ENCODE measurements at places on chromosomes 5 and 9.
A peak's percentile ranks its signal among the peaks of the same experiment; 100 is the strongest.

GRCh38 chr5:3595006-3595961, at the start of gene IRX1:
Gene IRX1, plus strand, starts transcription at chr5:3595832. Its CDS starts 274 bp downstream, at chr5:3596106.
- no peak for DNase-seq

DNA sequence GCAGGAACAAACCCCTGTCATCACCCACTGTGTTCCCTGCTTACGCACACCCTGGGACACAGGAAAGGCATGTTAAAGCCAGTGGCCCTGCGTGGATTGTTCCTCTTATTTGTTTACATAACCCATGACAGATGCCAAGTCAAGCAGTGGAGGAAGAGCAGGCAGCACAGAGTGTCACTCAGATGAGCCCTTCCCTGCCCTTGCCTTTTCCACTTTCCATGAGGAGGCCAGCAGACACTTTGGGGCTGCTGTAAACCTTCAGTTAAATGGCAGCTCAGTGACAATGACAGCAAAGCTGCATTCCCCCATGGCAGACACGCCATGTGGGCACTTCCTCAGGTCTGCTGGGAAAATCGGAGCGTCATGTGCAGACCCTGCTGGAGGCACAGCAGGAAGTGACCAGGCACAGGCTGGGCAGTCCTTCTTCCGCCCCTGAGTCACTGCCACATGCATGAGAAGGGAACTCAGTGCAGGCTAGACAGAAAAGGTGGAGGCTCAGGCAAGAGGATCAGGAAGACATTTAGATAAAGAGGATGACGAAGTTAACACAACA, 216.8 kb upstream of the PIK3R1 start:
- DNase-seq: peak; percentile 87

- no peak for DNase-seq
These were observed 176.1 kb downstream of the PCSK1 start for GRCh38 chr5:96256795-96257470.

DNA sequence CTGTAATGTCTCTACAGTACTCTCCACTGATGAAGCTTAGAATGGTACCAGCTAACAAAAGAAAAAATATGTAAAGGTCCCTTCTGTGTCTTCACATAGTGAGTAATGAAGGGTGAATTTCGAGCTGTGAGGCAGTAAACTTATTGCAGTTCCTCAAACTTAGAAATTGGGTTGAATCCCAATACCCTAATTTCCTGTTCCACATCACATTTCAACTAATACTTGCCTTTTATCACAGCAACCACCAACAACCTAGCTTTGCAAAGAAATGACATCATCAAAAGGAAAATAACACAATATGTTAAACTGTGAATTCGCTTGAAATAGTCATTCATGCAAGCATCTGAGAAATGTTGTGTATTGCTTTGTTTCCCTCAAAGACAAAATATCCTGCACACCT, 9.4 kb upstream of the TNFAIP8 start:
- no peak for DNase-seq

DNA sequence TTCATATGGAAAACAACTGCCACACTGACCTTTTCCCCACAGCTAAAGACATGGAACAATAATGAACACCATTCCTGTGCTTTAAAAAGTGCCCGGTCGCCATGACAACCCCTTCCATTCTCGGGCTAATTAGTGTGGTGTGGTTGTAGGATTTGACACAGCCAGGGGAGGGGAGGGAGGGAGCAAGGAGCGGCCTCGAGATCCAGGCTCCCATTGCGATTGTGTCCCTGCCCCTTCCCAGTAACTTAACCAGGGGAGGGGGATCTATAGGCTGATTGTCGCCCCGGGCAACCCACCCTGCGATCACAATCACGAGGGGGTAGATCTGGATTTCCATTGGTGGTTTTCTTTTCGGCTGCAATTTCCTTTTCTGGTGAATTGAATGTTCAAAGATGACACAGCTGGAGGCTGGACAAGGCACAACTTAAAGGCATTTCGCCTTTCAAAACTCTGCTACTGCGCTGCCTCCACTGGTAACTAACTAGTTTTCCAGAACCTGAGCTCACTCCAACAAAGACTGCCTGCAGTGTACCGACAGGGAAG, 96.7 kb upstream of the RETREG1 start:
- DNase-seq: no peak

DNA sequence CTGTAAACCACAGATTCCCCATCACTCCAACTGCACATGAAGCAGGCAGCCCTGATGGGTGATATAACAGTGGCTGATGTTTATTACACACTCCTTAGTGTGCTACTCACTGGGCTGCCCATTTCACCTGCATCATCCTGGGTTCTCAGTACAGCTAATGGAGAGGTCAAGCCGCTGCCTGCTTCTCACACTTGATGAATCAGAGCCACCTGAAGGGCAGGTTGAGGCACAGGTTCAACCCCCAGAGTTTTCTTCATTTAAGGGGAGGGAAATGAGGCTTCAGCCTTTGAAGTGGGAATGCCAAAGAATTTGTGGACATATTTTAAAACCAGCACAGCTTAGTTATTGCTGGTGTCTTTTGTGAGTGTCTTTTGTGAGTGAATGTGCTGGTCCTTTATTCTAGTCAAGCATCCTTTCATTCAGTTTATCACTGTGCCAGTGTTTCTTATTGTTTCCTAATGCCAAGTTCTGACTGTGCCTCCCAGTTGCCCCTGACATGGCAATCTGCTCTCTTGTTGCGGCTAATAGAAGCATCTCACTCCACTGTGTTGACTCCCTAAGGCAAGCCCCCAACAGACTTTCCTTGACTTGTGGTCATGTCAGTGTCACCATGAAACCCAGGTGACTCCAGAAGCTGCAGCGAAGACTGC, 109.2 kb downstream of the FBXL7 start:
- no peak for DNase-seq

GRCh38 chr9:129442803-129443511, 177.9 kb downstream of the C9orf50 start:
- no peak for DNase-seq

DNA sequence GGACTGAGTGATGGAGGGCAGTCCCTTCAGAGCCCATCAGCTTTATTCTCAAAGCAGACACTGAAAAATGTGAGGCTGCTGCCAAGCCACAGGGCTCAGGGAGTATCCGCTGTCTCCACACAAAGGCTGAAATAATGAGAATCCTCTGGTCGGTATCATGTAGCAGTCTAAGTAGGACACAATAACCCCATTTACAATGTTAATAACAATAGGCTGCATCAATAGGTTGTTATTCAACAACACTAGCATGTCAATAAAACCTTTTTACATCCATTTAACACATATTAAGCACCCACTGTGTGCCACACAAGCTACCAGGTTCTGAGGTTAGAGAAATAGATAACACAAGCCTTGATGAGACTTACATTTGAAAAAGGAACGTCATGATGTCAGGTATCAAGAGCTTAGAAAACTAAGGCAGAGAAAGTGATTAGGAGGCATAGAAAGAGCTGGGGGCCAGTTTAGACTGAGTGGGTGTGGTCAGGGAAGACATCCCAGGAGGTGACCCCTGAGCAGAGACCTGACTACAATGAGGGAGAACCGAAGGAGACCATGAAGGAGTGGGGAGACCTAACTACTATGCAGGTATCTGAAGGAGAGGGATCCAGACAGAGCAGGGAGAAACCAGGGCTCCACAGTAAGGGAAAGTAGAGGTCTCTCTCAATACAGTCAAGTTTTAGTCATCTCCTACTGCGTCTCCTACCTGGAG, 140.1 kb upstream of the GRIA1 start:
- no peak for DNase-seq

- DNase-seq: peak; percentile 27
These were observed 9.0 kb downstream of the CREBRF start for GRCh38 chr5:173065155-173065554.

GRCh38 chr9:113967380-113967779, 91.3 kb downstream of the ZNF618 start:
- no peak for DNase-seq

DNA sequence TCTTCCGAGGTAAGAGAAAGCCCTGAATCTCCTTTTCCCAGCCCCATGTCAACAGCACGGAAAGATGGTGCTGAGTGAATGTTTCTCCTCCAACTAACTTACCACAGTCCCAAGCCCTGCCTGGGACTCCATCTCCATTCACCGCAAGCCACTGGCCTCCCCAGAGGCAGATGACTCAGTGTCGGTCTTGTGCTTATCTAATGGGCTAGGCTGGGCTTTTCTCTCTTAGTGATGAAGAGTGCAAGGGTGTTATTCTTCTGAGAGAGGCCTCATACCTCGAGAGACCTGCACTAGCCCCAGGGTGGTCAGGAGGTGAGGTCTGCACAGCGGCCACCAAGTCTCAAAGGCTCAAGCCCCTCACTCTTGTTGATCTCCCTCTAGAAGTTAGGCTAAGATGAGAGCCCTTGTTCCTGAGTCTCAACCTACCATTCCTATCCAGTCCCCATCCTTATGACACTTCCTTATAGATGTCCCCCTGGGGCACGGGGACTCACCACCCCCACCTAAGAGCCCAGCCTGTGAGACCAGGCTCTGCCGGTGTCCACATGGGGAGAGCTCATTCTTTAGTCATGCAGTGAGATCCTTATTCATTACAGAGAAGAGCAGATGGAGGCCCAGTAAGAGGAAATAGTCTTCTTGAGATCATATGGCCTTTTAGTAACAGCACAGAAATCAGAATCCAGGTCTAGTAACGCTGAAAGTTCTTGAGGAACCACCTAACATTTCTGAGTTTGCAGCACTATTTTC, 127.0 kb downstream of the SAXO1 start:
- DNase-seq: no peak

DNA sequence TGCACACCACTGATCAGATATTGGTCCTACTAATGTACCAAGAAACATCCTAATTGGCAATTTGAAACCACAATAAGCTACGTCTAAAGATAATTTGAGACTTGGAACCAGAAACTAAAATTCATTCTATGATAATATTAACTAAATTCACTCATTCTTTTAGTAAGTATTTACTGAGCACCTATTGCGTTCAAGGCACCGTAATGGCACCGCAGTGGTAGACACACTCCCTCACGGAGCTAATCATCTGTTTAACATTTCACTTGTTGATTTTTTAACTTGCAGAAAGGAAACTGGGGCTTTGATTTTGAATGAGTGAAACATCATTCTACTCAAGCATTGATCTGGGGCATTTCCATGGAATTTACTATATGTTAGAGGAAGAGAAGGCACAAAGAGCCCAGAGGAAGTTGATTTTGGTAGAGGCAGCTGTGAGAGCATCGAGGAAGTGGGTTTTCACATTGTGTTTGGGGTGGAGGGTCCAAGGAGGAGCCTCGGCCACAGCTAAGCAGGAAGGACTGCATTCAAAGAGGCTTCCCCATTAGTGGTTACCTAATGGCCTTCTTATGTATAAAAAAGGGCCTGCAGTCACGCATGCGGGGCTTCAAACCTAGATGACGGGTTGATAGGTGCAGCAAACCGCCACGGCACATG, 7.1 kb downstream of the RAPGEF1 start:
- peak; percentile 61 for DNase-seq

GRCh38 chr5:99029172-99029571, 100.4 kb upstream of the CHD1 start:
- no peak for DNase-seq

DNA sequence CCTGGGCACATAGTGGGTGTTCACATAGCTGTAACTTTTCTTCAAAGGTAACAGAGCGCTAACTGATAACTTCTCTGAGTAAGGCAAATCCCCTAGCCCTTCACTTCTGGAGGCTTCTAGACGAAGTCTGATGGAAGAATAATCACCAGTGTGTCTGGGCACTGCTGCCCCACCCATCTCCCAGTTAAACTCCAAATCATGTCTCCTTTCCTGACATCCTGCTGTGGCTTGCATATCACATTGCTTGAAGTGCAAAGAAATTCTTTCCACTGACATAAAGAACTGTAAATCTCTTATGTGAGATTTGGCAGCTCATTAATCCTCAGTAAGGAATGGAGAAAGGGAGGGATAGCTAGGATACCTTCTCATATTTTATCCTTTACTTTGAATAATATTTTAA, 74.6 kb downstream of the MARCHF11 start:
- no peak for DNase-seq

DNA sequence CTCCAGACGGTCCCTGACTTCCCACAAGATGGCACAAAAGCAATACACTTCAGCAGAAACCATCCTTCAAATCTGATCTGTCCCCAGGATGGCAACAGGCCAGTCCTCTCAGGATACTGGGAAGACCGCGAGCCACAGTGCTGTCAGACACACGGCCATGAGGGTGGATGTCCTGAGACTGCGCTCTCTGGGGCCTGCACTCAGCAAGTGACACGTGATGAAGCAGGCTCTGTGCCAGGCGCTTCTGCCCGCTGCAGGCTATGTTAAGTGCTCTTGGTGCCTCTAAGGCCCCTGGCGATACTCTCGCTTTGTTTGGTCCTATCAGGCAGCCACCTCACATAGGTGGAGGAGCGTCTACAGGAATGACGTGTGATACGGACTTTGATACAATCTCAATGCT, 7.1 kb downstream of the BRD9 start:
- DNase-seq: no peak

DNA sequence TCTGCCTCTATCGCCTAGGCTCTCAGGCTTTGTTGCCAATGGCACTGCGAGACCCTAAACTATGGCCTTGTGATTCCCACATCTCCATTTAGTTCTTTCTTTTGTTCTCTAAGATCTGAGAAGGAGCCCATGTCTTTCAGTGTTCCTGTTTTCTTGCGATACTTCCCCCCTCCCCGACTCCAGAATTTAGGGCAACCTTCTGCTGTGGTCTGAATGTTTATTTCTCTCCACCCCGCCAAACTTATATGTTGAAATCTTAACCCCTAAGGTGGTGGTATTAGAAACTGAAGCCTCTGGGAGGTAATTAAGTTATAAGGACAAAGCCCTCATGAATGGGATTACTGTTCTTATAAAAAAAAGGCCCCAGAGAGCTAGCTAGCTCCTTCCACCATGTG, 6.4 kb downstream of the TMC1 start:
- DNase-seq: peak; percentile 3

DNA sequence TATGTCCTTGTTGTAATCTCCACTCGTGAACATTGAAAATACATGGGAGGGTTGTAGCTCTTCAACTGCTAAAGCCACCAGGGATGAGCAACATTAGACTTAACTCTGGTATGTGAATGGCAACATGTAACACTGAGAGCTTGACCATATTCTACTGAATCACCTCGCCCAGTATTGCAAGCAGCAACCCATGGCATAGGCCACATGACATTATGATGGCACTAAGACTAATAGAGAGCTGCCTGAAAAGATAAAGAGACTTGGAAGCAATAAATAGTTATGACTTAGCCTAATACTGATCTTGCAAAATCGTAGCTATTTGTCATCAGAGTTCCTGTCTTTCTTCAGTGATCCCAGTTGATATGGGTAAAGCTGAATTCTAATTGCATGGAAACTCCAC, 108.4 kb upstream of the NREP start:
- no peak for DNase-seq

- no peak for DNase-seq
These were observed 153.2 kb downstream of the EDIL3 start for GRCh38 chr5:84231433-84231832.

GRCh38 chr5:125343015-125343414, 596.6 kb upstream of the ZNF608 start:
- DNase-seq: no peak

Measured in Kasumi-1 (cell line).